Stimulated activated CD4-positive, alpha-beta T cell treated with anti-CD3 and anti-CD28 coated beads, Interleukin-1b, Interleukin-23, amount 100 ng/mL, for 24 hours (primary cell): ENCODE measurements at places on chromosomes 5 and 9.
A peak's percentile ranks its signal among the peaks of the same experiment; 100 is the strongest.

GRCh38 chr5:96336351-96336985, 96.6 kb downstream of the PCSK1 start:
- DNase-seq: peak; percentile 13

GRCh38 chr5:109612278-109612905, 77.3 kb upstream of the MAN2A1 start:
- no peak for DNase-seq

GRCh38 chr5:157529002-157529401, 46.6 kb downstream of the ADAM19 start:
- DNase-seq: no peak

DNA sequence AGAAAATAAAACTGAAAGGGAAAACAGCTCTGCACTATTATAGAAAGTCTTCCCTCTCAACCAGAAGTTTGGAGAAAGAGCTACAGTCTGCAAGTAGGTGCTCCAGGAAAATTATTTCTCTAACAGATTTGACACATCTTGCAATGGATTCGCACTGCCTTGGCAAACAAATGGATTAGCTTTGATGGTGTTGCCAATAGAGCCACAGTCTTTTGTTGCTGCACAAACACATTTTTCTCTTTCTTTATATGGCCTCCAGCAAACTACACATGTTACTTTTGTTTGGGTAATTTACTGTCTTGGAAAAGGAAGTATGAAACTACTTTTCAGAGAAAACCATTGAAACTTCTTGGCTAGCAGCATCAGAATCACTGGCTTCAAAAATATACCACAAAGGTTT, 523.1 kb downstream of the EFNA5 start:
- no peak for DNase-seq

GRCh38 chr5:135660826-135661575, 82.2 kb upstream of the CXCL14 start:
- DNase-seq: no peak

GRCh38 chr9:4297786-4298254, 2.0 kb downstream of the GLIS3 start:
- peak; percentile 20 for DNase-seq

- DNase-seq: no peak
These were observed 92.9 kb upstream of the LPAR1 start for GRCh38 chr9:111131211-111131610.

- DNase-seq: no peak
These were observed 162.7 kb downstream of the C9orf50 start for GRCh38 chr9:129458155-129458661.

- no peak for DNase-seq
These were observed 64.3 kb upstream of the DMRTA1 start for GRCh38 chr9:22382331-22382730.

DNA sequence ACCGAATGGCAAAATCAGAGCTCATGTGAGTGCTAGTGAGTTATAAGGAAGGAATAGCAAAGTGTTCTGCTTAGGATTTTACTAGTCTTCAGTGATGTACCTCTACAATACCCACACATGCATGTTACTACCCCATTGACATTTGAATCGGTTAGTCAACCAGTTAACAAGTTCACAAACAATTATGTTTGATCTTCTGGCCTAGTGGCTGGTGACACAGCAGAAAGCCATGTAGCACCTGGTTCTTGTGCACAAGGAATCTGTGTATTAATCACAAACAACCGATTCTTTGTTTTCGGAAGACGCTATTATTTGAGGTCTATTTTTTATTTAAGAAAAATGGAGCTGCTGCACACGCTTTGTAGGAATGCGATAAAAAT, 41.9 kb downstream of the NTRK2 start:
- DNase-seq: no peak

- DNase-seq: no peak
These were observed 53.9 kb upstream of the PHYKPL start for GRCh38 chr5:178286226-178287090.

- no peak for DNase-seq
These were observed 53.9 kb upstream of the HMHB1 start for GRCh38 chr5:143758015-143758414.

GRCh38 chr5:143757116-143757515, 54.8 kb upstream of the HMHB1 start:
- no peak for DNase-seq

- no peak for DNase-seq
These were observed 373.6 kb upstream of the ZNF608 start for GRCh38 chr5:125120012-125120411.

DNA sequence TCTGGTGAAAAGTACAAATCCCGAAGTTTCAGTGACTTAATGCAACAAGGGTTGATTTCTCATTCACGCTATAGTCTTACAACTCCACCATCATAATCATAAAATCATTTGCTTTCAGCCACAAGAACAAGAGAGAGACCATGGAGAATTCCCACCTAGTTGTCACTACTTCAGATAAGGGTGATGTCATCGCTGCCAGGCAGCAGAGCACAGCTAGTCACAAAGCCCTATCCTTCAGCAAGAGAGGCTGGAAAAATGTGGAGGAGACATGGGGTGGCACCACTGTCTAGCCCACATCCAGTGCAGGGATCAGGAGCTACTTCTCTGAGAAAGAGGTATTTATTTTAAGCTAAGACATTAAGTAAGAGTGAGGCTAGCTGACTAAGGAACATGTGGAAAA, 356.1 kb downstream of the YTHDC2 start:
- no peak for DNase-seq

DNA sequence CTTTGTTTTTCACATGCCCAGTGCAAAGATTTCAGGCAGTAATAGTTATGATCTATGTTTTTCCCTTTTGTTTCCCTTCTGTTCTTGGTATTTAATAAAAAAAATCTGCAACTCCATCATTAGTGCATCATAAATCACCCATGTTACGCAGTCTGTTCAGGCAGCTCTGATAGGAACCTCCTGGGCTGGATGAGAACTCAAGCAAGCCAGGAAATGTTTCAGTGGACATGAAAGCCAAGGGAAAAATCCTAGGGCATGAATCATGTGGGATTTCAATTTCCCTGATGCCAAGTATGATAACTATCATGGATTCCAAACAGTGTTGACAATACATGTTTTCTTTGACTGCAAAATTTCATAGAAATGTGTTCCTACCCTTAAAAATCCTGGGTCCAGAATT, 119.7 kb upstream of the TARS1 start:
- DNase-seq: no peak

GRCh38 chr5:66222455-66222854, 78.4 kb downstream of the SREK1 start:
- DNase-seq: no peak

GRCh38 chr5:99088309-99088708, 159.5 kb upstream of the CHD1 start:
- no peak for DNase-seq

GRCh38 chr5:179753971-179754370, 21.3 kb downstream of the MAML1 start:
- no peak for DNase-seq

DNA sequence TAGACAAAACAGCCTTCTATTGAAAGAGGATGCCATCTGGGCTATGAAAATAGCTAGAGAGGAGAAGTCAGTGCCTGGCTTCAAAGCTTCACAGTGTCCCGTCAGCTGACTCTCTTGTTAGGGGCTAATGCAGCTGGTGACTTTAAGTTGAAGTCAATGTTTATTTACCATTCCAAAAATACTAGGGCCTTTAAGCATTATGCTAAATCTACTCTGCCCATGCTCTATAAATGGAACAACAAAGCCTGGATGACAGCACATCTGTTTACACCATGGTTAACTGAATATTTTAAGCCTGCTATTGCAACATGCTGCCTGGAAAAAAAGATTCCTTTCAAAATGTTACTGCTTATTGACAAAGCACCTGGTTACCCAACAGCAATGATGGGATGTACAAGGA, 309.1 kb downstream of the NTRK2 start:
- no peak for DNase-seq

DNA sequence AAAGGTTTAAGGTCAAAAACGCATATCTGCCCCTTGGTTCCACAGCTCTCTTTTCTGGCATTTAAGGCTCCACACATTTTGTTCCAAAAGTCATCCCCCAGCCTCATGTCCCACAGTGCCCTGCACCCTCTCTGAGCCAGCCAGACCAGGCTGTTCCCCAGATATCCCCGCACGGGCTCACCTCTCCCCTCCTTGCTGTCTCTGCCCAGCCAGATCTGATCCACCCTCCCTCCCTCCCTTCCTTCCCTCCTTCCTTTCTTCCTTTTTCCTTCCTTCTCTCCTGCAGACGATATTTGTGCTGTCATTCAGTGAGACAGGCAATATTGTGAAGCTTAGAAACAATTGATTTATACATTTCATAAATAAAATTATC, 37.0 kb downstream of the DUSP1 start:
- DNase-seq: no peak

DNA sequence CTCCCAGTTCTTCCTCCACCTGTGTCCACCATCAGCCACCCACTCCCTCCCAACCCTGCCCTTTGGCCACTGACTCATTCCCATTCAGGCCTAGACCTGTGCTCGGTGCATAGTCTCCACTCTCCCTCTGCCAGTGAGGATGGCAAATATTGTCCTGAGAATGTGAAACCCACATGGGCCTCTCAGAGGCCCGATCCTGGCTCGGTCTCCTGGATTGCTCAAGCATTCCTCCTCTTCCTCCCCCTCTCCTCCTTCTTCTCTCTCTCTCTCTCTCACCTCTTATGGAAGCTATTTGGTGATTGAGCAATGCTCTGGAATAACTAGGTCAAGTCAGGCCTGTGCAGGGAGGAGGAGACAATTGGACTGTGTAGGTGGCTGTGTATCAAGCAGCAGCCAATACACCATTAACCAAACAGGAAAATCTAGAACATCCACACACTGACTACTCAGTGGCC, 99.9 kb downstream of the KLF4 start:
- DNase-seq: no peak

DNA sequence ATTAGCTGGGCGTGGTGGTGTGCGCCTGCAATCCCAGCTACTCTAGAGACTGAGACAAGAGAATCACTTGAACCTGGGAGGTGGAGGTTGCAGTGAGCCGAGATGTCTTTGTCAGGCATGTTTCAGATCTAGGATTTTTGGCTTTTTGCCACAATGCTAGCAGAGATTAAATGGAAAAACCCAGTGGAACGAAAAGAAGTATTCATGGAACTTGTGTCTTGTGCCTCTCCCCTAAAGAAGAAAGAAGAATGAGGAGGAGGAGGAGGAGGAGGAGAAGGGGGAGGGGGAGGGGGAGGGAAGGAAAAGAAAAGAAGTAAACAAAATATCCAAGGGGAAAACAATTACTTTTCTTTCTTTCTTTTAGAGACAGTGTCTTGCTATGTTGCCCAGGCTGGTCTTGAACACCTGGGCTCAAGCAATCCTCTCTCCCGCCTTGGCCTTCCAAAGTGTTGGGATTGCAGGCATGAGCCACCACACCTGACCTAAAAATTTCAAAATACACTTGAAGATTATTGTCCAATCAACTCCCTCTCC, 106.0 kb downstream of the ARRDC3 start:
- DNase-seq: no peak

DNA sequence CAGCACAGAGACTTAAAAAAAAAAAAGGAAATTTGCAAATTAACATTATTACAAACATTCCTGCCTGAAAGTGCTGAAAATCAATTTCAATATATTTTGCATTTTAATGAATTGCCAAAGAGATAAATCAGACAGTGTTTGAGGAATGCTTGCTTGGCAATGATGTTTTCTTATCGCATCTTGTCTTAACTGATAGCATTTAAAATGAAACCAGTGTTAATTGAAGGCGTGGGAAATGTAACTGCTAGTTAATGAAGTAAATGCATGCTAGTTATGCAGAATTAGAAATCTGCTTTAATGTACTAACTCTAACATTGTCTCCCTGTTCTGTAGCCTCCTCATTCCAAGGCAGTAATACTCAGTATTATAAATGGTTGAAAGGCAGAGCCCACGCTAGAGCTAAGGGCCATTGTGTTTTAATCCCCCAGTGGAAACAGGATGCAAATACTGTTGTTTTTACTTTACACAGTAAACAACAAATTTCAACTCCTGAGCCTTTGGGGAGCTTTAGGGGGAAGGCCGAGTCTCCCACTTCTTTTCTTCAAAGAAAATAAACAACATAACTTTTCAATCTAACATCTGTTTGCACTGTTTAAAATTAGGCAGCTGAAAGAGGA, 586.9 kb downstream of the TLE4 start:
- no peak for DNase-seq

DNA sequence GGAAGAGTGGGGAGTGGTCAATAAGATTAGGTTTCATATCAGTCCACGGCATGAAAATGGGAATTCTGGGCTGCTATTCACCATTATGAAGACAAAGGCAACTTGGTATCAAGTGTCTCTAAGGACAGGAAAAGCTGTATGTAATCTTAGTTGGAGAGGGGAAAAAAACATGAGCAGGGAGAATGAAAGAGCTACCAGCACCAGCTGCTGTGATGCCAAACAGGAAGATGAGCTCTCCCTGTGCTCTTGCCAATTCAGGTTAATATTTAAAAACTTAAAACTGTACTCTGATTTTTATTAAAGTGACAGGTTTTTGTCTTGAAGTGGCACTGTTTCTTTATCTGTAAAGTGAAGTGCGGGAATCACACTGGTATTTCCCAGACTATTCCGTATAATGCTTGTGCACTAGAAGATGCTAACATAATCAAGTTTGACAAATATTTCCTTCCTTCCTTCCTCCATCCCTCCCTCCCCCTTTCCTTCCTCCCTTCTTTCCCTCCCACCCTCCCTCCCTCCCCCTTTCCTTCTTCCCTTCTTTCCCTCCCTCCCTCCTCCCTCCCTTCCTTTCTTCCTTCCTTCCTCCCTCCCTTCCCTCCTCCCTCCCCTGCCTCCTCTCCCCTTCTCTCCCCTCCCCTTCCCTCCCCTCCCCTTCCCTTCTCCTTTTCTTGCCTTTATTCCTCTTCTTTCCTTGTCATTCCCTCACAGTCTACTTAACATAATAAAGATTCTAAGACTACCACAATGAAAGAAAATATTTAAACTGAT, 1383.0 kb upstream of the C9orf72 start:
- DNase-seq: no peak

DNA sequence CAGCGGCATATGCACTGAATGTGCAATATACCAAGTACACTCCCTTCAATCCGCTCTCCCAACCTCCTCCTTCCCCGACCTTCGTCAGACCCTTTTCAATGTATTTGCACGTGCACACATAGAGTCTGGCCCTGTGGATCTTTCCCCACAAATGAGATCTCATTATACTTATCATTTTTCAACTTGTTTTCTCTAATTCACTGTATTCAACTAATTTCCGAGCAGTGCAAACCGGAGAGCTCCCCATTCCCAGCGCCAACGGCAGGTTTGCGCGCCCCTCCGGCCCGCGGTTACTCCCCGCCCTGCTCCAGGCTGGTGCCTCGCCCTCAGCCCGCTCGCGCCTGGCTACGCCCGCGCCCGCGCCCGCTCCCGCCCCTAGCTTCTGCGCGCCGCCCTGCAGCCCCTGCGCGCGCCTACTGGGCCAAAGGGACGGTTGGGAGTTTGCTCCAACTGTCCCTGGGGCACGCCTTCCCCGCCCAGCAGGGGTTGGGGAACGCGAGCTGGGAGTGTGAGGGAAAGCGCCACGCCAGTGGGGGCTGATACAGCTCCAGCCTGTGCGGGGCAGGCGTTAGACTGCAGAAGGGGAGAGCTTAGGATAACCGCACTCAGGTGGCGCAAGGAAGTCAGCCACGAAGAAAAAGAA, 3.3 kb upstream of the CDC20B start:
- DNase-seq: peak; percentile 19
